Gastrocnemius medialis (tissue), 4 donors: ENCODE measurements at places on chromosomes 7 and 10. TPM values are rescaled to one million over a fixed set of nuclear protein-coding genes. Genes with fewer than 3 reads are reported as not detected.

Gene CDNF
- total RNA-seq = 18.3 TPM

Gene CPXM2
- 4.1 TPM for total RNA-seq

Gene ELFN1
- total RNA-seq = 1.0 TPM

Gene TEX36
- not detected for total RNA-seq

Gene CALHM3
- not detected for total RNA-seq

Gene ZEB1
- total RNA-seq = 128 TPM

Gene CALML3
- total RNA-seq = not detected

Gene NEUROG3
- total RNA-seq = not detected

Gene EBF3
- total RNA-seq = 5.5 TPM

Gene MAPK8
- 52.1 TPM for total RNA-seq

Gene MYO1G
- total RNA-seq = 0.61 TPM

Gene PLEKHS1
- total RNA-seq = not detected

Gene WNT8B
- total RNA-seq = not detected

Gene OIT3
- total RNA-seq = not detected

Gene SVOPL
- total RNA-seq = not detected

Gene ENTPD1
- 2.7 TPM for total RNA-seq

Gene CHPF2
- total RNA-seq = 16.1 TPM

Gene KAZALD1
- 1.8 TPM for total RNA-seq

Gene HSPA14
- 18.7 TPM for total RNA-seq

Gene ELMO1
- total RNA-seq = 18.1 TPM

Gene CDC14C
- total RNA-seq = not detected

Gene PDE6C
- not detected for total RNA-seq

Gene PTPRE
- total RNA-seq = 0.97 TPM

Gene MINPP1
- total RNA-seq = 6.9 TPM

Gene BTBD16
- total RNA-seq = not detected

Gene MRPL43
- total RNA-seq = 129 TPM

Gene ANKRD7
- total RNA-seq = not detected

Gene SEC23IP
- total RNA-seq = 17.0 TPM

Gene LIPJ
- 0.15 TPM for total RNA-seq

Gene DEPP1
- 141 TPM for total RNA-seq

Gene SAMD9L
- 1.2 TPM for total RNA-seq

Gene OR2A42
- 0.33 TPM for total RNA-seq

Gene SAP25
- not detected for total RNA-seq

Gene PAPOLB
- not detected for total RNA-seq

Gene PSD
- total RNA-seq = 2.6 TPM

Gene OR2A1
- total RNA-seq = 0.35 TPM

Gene GPRIN2
- not detected for total RNA-seq

Gene HOXA2
- 0.88 TPM for total RNA-seq

Gene IDI2
- total RNA-seq = 204 TPM

Gene SPRN
- not detected for total RNA-seq

Gene ACTR3C
- 2.7 TPM for total RNA-seq

Gene NUPR2
- not detected for total RNA-seq

Gene PYROXD2
- 0.22 TPM for total RNA-seq

Gene VSTM4
- 1.9 TPM for total RNA-seq

Gene PPIA
- total RNA-seq = 544 TPM

Gene NME8
- not detected for total RNA-seq

Gene PAX4
- total RNA-seq = not detected

Gene NPC1L1
- total RNA-seq = not detected

Gene PTCD1
- total RNA-seq = 7.8 TPM

Gene CREB5
- total RNA-seq = 6.2 TPM

Gene ADAM22
- total RNA-seq = 0.07 TPM

Gene TAS2R5
- 0.98 TPM for total RNA-seq

Gene SCIN
- total RNA-seq = 2.4 TPM

Gene PITX3
- 8.9 TPM for total RNA-seq

Gene FGF8
- total RNA-seq = not detected

Gene FANK1
- 0.42 TPM for total RNA-seq

Gene SLC16A12
- 0.97 TPM for total RNA-seq
